Renal cortical epithelial cell (primary cell): ENCODE measurements at places on chromosomes 7 and 10. TPM values are rescaled to one million over a fixed set of nuclear protein-coding genes. Genes with fewer than 3 reads are reported as not detected.

GRCh38 chr10:122852261-122852660 is 6.6 kb upstream of the CUZD1 start:
- peak; percentile 76 for DNase-seq

DNA sequence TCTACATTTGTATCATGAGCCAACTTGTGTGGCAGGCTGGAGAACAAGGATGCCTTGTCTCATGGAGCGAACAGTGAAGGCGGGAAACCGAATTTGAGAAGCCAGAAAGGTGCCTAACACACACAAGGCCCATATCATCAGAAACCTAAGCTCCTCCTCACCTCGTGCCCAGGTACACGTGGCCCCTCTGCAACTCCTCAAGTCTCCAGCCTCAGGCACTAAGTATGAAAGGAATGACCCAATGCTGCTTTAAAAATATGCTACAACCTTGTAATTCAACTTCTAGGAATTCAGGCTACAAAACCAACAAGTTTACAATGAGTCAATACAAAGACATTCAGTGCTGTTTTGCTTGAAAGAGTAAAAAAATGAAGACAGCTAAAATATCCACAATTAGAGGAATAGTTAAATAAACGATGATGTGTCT is 95.7 kb downstream of the CDK6 start:
- DNase-seq: peak; percentile 98

DNA sequence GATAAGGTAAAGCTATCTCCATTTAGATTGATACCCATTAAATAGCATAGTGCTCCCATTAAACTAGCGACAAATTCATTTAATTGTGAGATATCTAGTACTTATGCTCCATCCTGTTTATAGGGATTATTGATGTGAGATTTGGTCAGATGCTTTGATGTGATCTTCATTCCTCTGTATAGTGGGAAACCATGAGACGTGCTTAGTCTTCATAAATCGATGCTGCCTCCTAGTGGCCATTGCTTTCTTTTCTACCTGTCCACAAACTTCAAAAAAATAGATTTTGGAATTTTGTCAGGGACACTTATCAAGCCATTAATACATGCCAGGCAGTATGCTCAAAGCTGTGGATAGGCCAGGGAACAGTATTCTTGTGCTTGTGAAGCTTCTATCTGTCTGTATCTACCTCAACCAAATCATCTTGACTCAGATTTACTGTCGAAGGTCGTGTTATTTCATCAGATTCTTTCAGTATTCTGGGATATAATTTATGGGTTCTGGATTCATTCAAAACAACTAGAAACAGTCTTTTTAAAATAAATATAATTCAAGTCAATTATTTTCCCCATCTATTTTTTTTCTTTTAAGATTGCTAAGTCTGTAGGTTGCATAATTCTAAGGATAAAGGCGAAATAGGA is 12.0 kb downstream of the LSM8 start:
- DNase-seq: peak; percentile 73

GRCh38 chr10:97852840-97853405 is 3.3 kb downstream of the GOLGA7B start:
- no peak for DNase-seq

- no peak for DNase-seq
These were observed 3.8 kb downstream of the RARRES2 start for GRCh38 chr7:150337659-150338081.

- DNase-seq: peak; percentile 80
These were observed 16.4 kb upstream of the FOXK1 start for GRCh38 chr7:4665661-4666060.

GRCh38 chr7:98984126-98984525 is 105.8 kb downstream of the TRRAP start:
- no peak for DNase-seq

- no peak for DNase-seq
These were observed 441 bp downstream of the BMI1 start for GRCh38 chr10:22321156-22321923.

DNA sequence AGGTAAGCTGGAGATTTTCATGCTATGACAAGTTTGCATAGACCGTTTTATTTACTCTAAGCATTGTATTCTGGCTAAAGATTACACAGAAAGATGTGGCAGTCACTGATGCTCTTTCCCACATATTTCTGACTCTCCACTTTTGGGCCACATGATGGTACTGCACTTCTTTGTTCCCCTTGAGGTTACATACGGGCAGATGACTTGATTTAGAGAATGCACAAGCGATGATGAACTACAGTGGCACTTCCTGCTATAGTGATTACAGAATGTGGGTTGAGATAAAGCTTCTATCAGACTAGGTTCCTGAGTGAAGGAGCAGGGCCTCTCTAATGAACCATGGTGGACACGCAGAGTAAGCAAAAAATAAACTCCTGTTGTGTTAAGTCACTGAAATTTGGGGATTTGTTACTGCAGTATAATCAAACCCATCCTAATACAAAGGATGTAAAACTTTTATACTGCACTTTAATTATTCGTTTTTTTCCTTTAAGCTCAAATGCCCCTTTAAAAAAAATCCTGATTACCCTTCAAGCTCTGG is 177.9 kb downstream of the TAX1BP1 start:
- peak; percentile 54 for DNase-seq

GRCh38 chr10:103141950-103142349 is 51.1 kb downstream of the NT5C2 start:
- no peak for DNase-seq

DNA sequence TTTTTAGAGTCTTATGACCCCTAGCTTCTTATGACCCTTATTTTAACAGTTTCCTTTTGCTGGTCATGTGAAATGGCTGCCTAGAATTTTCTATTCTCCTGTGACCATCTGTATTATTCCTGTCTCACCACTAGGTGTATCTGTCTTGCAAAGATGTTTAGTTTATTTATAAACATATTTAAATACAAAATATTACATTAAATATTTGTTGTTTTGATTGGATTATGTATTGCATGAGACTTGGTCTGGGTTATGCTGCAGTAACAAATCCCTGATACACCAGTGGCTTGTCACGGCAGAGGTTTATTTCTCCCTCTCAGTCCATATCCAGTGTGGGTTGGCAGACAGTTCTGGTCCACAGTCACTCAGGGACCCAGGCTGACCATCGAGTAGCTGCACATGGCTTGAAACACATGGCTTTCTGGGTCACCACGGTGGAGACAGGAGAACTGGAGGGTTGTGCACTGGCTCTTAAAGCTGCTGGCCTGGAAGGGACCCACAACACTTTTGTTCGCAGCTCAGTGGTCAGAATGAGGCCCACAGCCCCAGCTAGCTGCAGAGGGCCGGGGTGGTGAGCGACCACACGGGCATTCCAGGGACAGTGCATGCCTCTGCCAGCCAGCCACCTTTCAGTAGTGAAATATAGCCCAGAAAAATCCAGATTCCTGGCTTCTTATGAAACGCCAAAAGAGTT is 7.4 kb downstream of the RASSF4 start:
- DNase-seq: no peak

DNA sequence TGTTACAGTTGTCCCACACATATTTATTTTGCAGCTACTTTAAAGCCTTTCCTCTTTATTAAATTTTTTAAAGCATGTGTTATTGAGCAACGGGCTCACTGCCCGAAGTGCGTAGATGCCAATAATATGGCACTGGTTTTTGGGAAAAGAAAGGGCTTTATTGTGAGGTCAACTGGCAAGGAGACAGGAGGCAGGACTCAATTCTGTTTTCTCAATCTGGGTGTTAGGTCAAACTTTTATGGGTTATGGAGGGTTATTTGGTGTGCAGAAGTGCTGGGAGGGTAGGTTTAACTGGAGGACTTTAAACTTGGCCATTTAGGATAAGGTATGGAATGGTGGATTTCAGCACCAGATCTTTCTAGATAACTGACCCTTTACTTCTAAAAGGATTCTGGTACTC is 183.6 kb downstream of the LRRC4 start:
- no peak for DNase-seq

DNA sequence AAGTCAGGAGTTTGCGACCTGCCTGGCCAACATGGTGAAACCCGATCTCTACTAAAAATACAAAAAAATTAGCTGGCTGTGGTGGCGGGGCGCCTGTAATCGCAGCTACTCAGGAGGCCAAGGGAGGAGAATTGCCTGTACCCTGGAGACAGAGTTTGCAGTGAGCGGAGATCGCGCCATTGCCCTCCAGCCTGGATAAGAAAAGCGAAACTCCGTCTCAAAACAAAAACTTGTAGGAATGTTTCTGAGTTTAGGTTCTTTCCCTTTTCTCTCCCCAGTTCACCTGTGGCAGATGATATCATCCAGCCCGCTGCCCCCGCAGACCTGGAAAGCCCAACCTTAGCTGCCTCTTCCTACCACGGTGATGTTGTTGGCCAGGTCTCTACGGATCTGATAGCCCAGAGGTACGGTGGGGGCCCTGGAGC is 138.8 kb upstream of the BTBD16 start:
- DNase-seq: no peak

GRCh38 chr10:100737355-100738054 is 7.9 kb upstream of the PAX2 start:
- DNase-seq: no peak

GRCh38 chr10:125209591-125210355 is 49.4 kb upstream of the CTBP2 start:
- DNase-seq: peak; percentile 98

GRCh38 chr10:83193026-83193425 is 946.3 kb upstream of the GHITM start:
- no peak for DNase-seq

GRCh38 chr7:157612664-157613561 is 276.1 kb downstream of the DNAJB6 start:
- no peak for DNase-seq

- no peak for DNase-seq
These were observed 123.4 kb downstream of the MAD1L1 start for GRCh38 chr7:2109251-2109872.

DNA sequence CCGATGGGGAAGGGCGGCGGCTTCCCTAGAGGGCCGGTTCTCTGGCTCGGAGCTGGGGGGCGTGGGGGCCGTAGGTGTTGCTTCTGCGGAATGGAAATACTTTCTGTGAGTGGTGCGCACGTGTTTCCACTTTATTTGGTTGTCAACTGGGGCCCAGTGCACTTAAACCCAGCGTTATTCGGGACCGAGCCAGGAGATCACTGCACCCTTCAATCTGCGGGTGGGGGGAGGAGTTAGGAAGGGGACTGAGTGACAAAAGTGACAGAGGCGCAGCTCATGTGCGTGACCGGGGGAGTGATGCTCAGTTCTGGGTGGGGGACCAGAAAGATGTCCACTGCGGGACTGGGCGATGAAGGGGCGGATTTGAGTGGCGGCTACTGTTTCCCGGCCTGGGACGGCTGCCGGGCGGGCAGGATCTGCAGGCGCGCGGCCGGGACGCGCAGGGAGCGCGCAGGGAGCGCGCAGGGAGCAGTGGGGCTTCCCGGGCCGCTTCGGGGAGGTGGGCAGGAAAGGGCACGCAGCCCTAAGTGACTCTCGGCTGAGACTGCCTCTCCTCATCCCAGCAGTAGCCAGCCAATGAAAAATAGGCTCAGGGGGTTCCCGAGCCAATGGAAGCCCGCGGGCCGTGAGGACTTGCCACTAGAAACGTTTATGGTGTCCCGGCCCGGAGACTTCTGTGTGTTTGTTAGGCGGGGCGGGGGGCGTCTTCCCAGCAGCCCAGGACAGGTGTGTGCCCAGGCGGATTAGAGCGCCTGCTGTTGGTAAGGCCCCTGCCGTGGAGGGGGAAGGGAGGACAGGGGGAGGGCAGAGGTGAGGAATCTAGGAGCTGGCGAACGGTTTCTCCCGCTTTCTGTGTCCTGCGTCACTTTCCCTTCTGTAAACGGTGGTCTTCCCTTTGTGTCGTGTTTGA is 54.3 kb upstream of the KDM7A start:
- DNase-seq: no peak

GRCh38 chr10:26960308-26960707 is 99.5 kb upstream of the ABI1 start:
- no peak for DNase-seq

DNA sequence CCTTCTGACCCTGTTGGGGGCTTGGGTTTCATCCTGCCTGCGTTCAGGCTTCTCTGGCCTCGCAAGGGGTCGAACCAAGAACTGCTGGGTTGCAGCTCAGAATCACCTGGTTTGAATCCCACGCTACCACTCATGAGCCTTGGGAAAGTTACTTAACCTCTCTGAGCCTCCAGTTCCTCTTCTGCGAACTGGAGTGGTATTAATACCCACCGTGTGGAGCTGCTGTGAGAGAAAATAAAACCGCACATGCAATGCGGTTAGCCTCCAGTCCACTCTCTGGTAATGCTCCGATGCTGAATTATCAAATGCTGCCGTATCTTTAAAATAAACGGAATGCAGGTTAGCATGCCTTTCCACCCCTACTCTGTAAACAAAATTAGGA is 171.9 kb downstream of the ARHGAP12 start:
- DNase-seq: no peak

GRCh38 chr7:151063212-151063561 is 3.8 kb downstream of the SLC4A2 start:
- DNase-seq: peak; percentile 54

- DNase-seq: peak; percentile 33
These were observed 47.3 kb upstream of the TES start for GRCh38 chr7:116162992-116163391.

GRCh38 chr7:74351836-74352235 is 62.6 kb downstream of the CLIP2 start:
- DNase-seq: no peak

GRCh38 chr10:20659225-20659624 is 237.9 kb downstream of the NEBL start:
- no peak for DNase-seq

DNA sequence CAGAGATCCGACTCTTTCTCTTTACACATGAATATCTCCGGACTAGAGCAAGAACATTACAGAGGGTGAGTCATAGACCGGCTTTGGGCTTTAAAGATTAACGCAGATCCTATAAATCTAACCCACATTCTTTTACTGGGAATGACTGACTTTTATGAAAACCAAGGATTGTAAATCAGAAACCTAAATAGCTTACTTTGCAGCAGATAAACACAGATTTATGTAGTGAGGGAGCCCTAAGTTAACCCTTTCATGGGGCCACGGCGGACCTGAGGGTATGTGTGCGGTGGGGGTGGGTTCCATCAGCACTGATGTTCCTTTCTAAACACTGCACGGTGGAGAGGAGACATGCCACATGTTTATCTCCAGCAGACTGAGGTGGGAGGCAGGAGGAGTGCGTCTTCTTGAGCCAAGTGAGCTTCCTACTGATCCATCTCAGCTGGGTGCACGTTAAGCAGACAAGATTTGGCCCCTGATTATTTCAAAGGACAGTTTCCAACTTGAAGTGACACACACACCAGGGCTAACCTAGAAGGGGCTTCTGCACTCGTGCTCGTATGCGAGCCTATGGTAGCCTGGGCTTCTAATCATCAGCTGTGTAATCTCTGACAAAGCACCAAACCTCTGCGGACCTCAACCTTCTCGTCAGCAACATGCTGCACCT is 127.6 kb downstream of the WDR11 start:
- peak; percentile 91 for DNase-seq

- no peak for DNase-seq
These were observed 32.5 kb upstream of the KNDC1 start for GRCh38 chr10:133127291-133128125.

The UBTD1 gene
- 21.5 and 27.9 TPM in 2 replicates for total RNA-seq

The ALOX5 gene
- total RNA-seq: 23.8 and 32.4 TPM in 2 replicates

The GSDME gene
- 68.4 and 79.0 TPM in 2 replicates for total RNA-seq

The MRLN gene
- not detected in 2 replicates for total RNA-seq

The ZCCHC24 gene
- total RNA-seq: 0.87 and 6.3 TPM in 2 replicates

The SEMA3A gene
- total RNA-seq: 7.1 and 16.0 TPM in 2 replicates

The GPC2 gene
- total RNA-seq: 1.6 and 2.3 TPM in 2 replicates

The EMX2 gene
- 2.8 and 15.9 TPM in 2 replicates for total RNA-seq

The TMEM209 gene
- total RNA-seq: 8.0 and 11.4 TPM in 2 replicates

The BRI3 gene
- 24.8 and 30.8 TPM in 2 replicates for total RNA-seq

The HDAC9 gene
- total RNA-seq: 41.8 and 97.6 TPM in 2 replicates

The LRRN3 gene
- under 0.01 TPM in 1 of 2 replicates, not detected in the other for total RNA-seq

The AUTS2 gene
- total RNA-seq: 0.52 and 3.2 TPM in 2 replicates

The TWIST1 gene
- not detected in 2 replicates for total RNA-seq

The IDI2 gene
- total RNA-seq: not detected in 2 replicates

The SLC25A28 gene
- total RNA-seq: 8.0 and 12.9 TPM in 2 replicates
